ENCODE measurements at places on chromosomes 2 and 18.

GRCh38 chr2:63488118-63488713 is 100.1 kb downstream of the WDPCP start:
- DNase-seq = no peak

DNA sequence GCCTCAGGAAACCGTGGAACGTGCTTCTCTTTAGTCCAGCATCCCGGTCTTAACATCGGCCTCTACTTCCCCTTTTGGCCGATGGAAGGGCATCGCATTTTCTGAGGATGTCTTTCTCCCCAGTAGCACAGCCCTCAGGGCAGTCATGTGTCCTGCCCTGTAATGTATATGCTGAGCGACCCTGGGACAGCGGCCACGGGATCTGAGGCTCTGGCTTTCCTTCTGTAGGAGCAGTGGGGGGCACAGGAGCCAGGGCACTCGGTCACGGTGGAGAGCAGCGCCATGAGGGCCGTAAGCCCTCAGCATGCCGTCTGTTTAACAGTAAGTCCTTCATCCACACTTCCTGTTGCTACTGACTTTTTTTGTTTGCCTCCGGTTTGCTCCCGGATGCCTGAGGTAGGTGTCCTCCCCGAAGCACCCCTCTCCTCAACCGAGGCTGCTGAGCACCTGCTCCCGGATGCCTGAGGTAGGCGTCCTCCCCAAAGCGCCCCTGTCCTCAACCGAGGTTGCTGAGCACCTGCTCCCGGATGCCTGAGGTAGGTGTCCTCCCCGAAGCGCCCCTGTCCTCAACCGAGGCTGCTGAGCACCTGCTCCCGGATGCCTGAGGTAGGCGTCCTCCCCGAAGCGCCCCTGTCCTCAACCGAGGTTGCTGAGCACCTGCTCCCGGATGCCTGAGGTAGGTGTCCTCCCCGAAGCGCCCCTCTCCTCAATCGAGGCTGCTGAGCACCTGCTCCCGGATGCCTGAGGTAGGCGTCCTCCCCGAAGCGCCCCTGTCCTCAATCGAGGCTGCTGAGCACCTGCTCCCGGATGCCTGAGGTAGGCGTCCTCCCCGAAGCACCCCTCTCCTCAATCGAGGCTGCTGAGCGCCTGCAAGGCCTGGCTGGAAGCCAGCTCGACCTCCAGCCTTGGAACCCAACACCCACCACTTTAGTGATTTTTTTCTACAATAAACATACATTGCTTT is 169.3 kb downstream of the HDAC4 start:
- DNase-seq = no peak

GRCh38 chr2:153133716-153134115 is 344.8 kb downstream of the RPRM start:
- DNase-seq = no peak

DNA sequence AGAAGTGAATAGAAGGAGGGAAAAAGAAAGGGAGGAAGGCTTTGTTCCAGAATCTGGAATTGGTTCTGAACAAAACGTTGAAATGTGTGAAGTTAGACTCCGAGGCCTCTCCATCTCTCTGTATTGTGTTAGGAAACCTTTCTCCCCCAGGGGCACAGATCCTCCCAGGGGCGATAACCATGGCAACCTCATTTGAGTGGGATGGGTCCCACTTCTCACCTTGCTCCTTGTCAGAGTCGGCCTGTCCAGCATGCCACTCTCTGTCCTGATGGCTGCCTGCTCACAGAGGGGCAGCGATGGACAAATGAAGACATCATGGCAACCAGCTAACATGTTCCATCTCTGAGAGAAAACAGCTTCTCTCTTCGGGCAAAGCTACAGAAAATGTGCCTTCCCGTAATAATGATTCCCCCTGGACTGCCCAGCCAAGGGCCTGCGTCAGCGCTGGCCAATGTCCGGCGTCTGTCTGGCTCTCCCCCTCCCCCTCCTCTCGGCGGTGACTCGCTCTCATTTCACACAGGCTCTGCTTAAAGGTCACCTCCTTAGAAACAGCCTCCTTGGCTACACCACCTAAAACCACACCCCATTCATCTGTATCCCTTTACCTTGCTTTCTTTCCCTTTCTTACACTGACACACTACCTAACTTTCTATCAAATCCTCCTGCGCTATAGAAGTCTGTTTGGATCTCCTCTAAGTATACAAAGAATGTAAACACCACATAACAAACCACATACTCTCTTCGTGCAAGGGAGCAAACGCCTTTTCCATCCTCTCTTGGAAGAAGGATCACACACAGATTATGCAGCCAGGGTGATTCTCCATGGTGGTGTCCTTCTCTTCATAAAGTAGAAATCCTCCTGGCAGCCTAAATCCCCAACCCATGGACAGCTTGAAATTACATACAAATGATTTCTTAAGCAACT is 32.1 kb upstream of the TTC39C start:
- DNase-seq = no peak

- no peak for DNase-seq
These were observed 38.7 kb upstream of the HAAO start for GRCh38 chr2:42830922-42831574.

GRCh38 chr2:20438334-20439192 is 8.3 kb upstream of the RHOB start:
- DNase-seq = no peak
